ENCODE measurements at places on chromosomes 7 and 10.

DNA sequence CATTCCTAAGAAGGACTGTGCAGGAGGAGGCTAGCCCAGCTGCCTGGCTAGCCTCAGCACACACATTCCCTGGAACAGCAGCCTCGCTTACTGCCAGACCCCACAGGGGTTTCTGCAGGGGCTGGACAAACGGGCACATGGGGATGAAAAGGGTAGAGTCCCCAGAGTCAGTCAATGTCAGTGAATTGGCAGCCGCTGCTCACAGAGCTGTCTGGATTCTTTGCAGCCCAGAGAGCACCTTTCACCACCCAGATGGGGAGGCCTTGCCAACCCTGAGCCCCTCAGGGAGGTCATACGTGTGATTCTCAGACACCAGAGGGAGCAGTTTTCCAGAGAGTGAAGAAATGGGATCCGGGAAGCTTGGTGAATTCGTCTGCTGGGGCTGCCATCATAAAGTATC is 143.3 kb downstream of the KCNMA1 start:
- no peak for DNase-seq

- no peak for DNase-seq
Measured at GRCh38 chr7:139682136-139683013, 95.4 kb downstream of the HIPK2 start.

GRCh38 chr7:22278660-22279059 is 78.3 kb downstream of the RAPGEF5 start:
- no peak for DNase-seq

- peak; percentile 18 for DNase-seq
Measured at GRCh38 chr7:46072722-46073121, 151.7 kb upstream of the IGFBP3 start.

DNA sequence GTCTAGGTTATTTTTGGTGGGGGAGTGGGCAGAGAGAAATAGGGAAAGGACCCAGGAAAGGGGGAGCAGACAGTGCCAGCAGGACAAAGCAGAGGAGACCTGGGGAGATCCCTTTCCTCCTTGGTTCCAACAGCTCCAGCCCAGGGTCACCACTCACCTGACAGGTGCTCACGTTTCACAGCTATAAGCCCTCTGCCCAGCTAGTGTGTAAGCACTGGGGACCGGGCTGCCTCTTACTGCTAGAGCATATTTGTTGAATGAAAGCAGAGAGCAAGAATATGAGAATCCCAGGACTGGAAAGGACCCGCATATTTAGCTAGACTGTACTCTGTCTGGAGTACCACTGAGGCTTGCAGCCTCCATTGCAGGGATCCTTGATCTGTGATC is 6.7 kb downstream of the ZCCHC24 start:
- no peak for DNase-seq

- no peak for DNase-seq
Measured at GRCh38 chr10:61752111-61753011, 89.6 kb downstream of the CABCOCO1 start.

DNA sequence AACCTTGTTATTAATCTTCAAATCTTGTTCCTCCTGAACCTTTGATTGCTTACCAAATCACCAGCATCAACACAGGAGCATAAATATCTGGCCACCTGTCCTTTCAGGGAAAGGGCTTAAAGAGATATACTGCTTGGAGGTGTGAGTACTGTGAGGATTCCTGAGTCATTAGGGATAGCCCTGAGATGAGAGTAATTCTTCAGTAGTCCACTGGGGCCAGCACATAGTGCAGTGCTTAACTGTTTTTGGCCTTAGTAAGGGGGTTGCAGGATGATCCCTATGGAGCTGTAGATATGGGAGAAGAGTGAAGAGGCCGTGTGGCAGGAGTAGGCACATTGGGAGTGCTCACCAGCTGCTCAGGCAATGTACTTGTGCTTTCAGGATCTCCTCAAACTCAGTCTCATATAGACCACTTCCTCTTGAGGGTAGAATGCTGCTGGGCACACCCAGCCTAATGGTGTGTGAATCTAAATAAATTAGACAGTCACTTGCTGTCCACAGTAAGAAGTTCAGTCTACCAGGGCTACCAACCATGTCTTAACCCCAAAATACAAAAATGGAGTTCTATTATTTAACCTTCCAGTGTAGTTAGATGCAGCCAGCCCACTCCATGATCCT is 26.5 kb upstream of the GPR141 start:
- DNase-seq, result no peak

GRCh38 chr10:9244864-9245263 is 1190.4 kb downstream of the GATA3 start:
- no peak for DNase-seq

Measured in fibroblast of the conjunctiva (primary cell).